Gastroesophageal sphincter (tissue), 4 donors: ENCODE measurements at places on chromosomes 6 and 20. TPM values are rescaled to one million over a fixed set of nuclear protein-coding genes. Genes with fewer than 3 reads are reported as not detected.

DNA sequence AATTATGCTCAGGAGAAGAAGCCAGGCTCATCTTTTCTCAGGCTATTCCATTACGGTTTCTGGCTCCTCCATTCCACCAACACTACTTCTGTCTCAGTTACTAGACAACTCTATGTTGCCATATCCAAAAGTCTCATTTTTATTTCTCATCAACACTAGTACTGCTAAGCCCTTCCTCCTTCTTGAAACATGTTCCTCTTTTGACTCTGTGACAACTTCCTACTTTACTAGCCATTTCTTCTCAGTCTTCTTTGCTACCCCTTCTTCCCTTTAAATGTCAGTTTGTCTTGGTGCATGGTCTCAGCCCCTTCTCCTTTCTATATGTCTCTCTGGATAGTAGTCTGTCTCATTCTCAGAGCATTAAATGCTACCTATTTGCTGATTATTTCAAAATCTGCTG lies 7.1 kb upstream of the ADGRG6 start:
- ATAC-seq, result peak; percentile 60

Gene HCRTR2
- total RNA-seq, result not detected

Gene TRDN
- not detected for total RNA-seq

GRCh38 chr6:154590756-154591155 lies 80.3 kb upstream of the CNKSR3 start:
- no peak for ATAC-seq

- no peak for ATAC-seq
These were observed 440.1 kb upstream of the ADGRB3 start for GRCh38 chr6:68194846-68195478.

- ATAC-seq, result no peak
These were observed 98.5 kb downstream of the ANKS1A start for GRCh38 chr6:34987506-34987905.

Gene BNIP5
- total RNA-seq, result not detected

Gene HLA-DOA
- total RNA-seq, result 1.6 TPM

DNA sequence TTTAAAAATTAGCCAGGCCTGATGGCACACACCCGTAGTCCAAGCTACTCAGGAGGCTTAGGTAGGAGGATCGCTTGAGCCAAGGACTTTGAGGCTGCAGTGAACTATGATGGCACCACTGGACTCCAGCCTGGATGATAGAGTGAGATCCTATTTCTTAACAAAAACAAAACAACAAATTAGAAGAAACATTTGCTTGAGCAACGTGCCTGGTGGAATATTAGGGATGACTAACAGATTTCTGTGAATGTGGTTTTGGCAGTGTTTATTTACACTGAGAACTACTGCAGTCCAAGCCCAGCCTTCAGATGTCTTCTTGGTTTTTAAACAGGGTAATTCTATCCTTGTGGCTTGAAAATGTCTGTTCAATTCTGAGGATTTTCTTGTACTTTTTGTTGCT lies 9.2 kb downstream of the PPP1R3G start:
- ATAC-seq, result peak; percentile 56

DNA sequence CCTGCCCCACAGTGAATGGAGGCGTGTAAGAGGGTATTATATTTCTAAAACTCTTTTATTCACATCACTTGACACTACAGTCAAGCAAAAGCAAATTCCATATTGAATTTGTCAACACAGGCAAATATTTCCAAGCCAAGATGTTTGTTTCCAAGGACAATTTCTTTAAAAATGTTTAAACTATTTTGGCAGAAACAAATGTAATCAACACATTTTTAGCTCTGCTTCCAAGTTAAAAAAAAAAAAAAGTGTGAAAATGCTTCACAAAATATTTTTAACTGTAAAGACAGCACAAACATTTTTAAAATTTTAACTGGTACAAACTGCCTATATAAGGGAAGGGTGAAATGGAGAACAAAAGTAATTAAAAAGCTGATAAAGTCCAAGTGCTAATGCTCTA lies 44.9 kb upstream of the DST start:
- ATAC-seq, result no peak

DNA sequence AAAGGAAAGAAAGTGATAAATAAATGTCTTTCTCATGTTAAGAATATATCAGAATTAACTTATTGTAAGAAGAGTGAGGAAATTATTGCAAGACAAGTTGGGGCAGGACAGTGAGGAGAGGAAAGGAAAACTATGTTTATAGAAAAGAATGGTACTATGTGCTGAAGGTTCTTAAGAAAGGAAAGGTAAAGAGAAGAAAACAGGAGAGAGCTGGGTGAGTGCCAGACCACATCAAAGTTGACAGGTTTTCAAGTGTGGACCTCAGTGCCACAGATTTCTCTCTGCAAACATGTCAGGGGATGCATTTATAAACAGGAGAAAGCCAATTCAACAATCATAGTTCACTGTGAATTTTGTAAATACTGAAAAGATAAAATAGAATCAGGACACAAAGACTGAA lies 439.2 kb downstream of the PKHD1 start:
- ATAC-seq, result no peak

Gene C6orf15
- total RNA-seq, result not detected

DNA sequence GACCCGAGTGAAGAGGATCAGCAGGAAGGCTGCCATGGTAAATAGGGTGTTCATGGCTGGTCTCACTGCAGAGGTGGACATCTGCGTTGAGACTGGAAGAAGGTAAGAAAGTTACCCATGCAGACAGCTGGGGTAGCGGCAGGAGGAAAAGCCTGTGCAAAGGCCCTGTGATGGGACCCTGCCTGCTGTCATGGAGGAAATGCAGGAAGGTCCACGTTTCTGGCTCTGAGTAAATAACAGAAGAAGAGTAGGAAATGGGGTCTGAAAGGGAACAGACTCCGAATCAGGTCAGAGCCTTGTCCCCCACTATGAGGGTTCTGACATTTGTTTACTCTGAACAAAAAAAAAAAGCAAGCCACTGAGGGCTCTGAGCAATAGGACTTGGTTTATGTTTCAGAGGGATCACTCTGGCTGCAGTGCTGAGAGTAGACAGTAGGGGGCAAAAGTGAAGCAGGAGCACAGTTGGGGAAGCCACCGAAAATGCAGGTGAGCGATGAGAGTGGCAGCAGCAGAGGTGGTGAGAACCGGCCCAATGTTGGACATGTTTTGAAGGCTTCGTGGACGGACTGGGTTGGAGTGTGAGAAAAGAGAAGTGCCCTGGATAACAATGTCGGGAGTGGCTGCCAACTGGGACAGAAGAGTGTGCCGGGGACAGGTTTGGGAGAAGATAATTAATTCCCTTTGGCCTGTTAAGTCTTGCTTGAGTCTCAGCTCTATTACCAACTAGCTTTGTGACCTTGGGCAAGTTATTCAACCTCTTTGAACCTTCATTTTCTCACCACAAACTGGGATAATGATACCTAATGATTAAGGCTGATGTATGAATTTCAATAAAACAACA lies 57.9 kb upstream of the MAP7 start:
- no peak for ATAC-seq

DNA sequence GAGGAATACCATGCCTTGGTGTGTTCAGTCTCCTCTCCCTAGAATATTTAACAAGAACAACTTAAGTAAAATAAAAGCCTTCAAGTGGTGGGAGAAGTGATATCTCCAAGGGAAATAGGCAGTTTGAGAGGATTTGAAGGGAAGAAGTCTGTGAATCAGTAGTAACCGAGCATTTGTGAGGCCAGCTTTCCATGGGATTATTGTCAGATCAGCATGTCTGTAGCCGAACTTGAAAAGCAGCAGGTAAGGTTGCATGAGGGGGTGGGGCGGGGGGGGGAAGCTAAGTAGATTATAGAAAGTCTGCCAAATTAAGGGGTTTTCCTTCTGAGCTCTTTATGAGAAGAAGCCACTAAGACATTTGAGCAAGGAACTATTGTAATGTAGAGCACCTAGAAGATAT lies 92.6 kb downstream of the GRIK2 start:
- no peak for ATAC-seq

DNA sequence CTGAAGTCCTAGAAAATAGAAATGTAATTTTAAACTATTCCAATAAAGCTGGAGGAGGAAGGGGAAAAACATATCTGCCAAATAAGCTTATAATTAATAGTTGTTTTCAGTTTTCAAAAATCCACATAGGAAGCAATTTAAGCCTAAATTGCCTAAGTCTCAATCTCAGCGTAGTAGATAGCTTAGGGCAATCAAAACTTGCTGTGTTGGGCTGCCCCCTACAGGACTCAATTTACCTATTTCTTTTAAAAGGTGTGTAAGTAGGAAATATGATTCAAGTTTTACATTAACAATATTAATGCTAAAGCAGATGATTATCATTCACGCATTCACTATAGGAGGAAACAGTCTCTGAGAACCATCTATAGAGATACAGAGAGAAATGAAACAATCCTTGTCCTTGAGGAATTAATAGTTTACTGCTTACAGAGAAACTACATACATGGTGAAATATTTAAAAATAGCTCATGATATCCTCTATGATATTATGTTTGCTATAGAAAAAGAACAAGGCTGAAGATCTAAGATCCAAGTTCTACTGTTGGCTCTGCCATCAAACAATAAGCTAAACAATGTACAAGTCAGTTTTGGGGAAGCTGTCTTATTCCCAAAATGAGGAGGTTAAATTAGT lies 102.1 kb downstream of the ATG5 start:
- ATAC-seq, result peak; percentile 39

DNA sequence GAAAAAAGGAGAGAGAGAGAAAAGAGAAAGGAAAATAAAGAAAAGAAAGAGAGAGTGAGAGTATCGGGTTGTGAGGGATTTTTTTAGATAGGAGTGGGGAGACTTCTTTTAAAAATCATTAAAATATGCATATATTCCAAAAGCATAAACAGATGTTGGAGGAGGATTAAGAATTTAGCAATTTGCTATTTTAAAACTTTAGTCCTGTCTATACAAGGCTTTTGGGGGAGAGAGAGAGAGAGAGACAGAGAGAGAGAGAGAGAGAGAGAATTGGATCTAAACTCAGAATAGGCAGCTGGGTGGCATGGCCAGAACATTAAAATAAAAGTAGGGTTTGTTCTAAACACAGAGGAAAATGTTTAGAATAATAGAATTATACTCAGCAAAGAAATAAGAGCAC lies 72.1 kb downstream of the SOD2 start:
- no peak for ATAC-seq

DNA sequence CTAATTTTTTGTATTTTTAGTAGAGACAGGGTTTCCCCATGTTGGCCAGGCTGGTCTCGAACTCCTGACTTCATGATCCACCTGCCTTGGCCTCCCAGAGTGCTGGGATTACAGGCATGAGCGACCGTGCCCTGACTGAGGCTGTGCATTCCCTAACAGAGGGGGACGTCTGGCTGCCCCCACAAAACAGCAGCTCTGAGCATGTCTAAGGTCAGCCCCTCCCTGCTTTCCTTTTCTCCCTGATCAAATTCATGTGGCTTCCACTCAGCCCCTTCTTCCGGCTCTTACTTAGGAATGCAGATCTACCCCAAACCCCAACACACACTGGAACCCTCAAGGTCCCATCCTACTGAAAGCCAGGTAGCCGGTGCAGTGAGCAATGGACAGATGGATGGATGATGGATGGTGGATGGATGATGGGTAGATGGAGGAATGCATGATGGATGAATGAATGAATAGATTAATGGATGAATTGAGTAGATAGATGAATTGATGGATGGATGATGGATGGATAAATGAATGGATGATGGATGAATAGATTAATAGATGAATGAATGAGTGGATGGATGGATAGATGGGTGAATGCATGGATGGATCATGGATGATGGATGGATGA lies 91.5 kb upstream of the BHLHE23 start:
- ATAC-seq, result no peak

DNA sequence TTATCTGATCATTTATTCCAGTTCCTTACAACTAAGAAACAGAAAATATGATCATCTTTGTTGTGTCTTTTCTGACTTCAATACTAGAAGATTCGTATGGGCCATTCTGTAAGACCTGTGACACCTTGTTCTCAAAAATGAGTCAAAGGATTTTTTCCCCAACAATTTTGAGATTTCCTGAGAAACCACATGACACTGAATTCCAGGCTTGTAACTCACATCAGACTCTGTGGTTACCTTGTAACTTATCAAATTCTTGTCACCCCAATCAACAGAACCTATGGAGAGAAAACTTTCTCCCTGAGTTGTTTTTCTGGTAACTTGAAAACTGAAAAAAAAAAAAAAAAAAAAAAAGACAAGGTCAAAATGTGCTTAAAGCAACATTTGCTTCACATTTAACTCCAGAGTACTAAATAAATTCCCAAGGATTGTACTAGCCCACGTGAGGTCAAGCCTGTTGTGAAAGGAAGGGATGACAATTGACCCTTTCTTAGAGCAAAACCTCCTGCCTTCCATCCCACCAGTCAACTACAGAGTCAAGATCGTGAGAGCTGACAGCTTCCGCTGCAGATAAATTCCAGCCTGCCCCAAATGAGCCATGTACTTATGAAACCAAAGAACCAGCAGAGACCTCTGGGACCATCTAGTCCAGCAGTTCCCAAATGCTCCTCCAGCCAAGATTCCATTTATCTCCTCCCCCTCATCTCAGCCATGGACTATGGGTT lies 140.3 kb downstream of the TBX18 start:
- no peak for ATAC-seq

DNA sequence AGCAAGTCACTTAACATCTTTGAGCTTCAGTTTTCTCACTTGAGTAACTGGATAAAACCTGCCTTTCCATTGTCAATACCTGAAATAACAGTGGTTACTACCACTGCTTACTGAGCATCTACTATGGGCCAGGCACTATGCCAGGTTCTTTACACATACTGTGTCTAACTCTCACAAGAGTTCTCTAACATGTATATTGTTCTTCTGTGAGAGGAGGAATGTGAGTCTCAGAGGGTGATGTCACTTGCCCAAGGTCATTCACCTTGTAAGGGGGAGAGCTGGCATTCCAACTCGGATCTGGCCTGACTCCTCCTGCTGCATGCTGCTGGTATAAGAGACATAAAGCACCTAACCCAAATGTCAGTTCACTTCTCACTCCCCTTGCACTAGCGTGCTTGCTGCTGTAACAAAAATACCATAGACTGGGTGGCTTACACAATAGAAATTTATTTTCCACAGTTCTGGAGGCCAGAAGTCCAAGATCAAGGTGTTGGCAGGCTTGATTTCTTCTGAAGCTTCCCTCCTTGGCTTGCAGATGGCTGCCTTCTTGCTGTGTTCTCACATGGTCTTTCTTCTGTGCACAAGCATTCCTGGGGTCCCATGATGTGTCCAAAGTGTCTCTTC lies 21.9 kb upstream of the SGK2 start:
- no peak for ATAC-seq

GRCh38 chr6:75530696-75531095 lies 37.1 kb upstream of the FILIP1 start:
- ATAC-seq, result no peak

Gene L3MBTL1
- total RNA-seq, result 7.5 TPM

Gene ADGRF5
- total RNA-seq, result 37.6 TPM

Gene XKR7
- total RNA-seq, result 0.04 TPM

- peak; percentile 65 for ATAC-seq
These were observed 639 bp upstream of the CD24 start for GRCh38 chr6:106974999-106975737.

- no peak for ATAC-seq
These were observed 103.0 kb downstream of the SASH1 start for GRCh38 chr6:148445620-148446019.

- no peak for ATAC-seq
These were observed 74.2 kb downstream of the TOX2 start for GRCh38 chr20:43988867-43989266.

- ATAC-seq, result no peak
These were observed 35.5 kb downstream of the CARMIL1 start for GRCh38 chr6:25314509-25315175.
